A549 treated with CpdA at 1 μM for 4 hours (cell line): ENCODE measurements at places on chromosomes 7 and 10. TPM values are rescaled to one million over a fixed set of nuclear protein-coding genes. Genes with fewer than 3 reads are reported as not detected.

C7orf33 gene
- not detected in 5 replicates for total RNA-seq

MYO3A gene
- total RNA-seq, result not detected in 5 replicates

DENND10 gene
- 46.9 to 67.2 TPM (median 55.9 TPM) in 5 replicates for total RNA-seq

SYT15 gene
- 2.2 to 2.8 TPM (median 2.6 TPM) in 5 replicates for total RNA-seq

GPR141 gene
- total RNA-seq, result not detected in 5 replicates

ANKRD2 gene
- 2.5 to 4.8 TPM (median 4.0 TPM) in 5 replicates for total RNA-seq

TAS2R5 gene
- total RNA-seq, result 0.40 to 0.59 TPM (median 0.54 TPM) in 5 replicates

NYAP1 gene
- 0.77 to 1.3 TPM (median 1.2 TPM) in 5 replicates for total RNA-seq

NODAL gene
- total RNA-seq, result not detected in 5 replicates

SPDYE1 gene
- total RNA-seq, result not detected in 5 replicates

C10orf67 gene
- 0.05 to 0.22 TPM (median 0.10 TPM) in 3 of 5 replicates, not detected in the others for total RNA-seq

CBLL1 gene
- 28.9 to 61.1 TPM (median 31.0 TPM) in 5 replicates for total RNA-seq

PLEKHS1 gene
- total RNA-seq, result 0.02 to 0.13 TPM (median 0.07 TPM) in 4 of 5 replicates, not detected in the other

VWDE gene
- 0.31 to 0.84 TPM (median 0.48 TPM) in 5 replicates for total RNA-seq

SLK gene
- total RNA-seq, result 24.0 to 39.6 TPM (median 28.0 TPM) in 5 replicates

SFRP4 gene
- 2.8 to 4.8 TPM (median 3.6 TPM) in 5 replicates for total RNA-seq

ACHE gene
- total RNA-seq, result 1.1 to 2.2 TPM (median 2.0 TPM) in 5 replicates

DRGX gene
- total RNA-seq, result not detected in 5 replicates

ABCA13 gene
- total RNA-seq, result 0.05 to 0.13 TPM (median 0.05 TPM) in 4 of 5 replicates, not detected in the other

FKBP6 gene
- total RNA-seq, result not detected in 5 replicates

TMEM273 gene
- total RNA-seq, result not detected in 5 replicates

GNGT1 gene
- 0.11 TPM in 1 of 5 replicates, not detected in the others for total RNA-seq

CHCHD3 gene
- total RNA-seq, result 82.9 to 92.6 TPM (median 84.7 TPM) in 5 replicates

CFAP46 gene
- total RNA-seq, result 1.0 to 1.5 TPM (median 1.3 TPM) in 5 replicates

GJD4 gene
- total RNA-seq, result 0.09 TPM in 1 of 5 replicates, not detected in the others

EDRF1 gene
- 16.4 to 18.9 TPM (median 16.7 TPM) in 5 replicates for total RNA-seq

NME8 gene
- total RNA-seq, result not detected in 5 replicates

NUDT13 gene
- total RNA-seq, result 2.2 to 5.4 TPM (median 2.9 TPM) in 5 replicates

HOXA13 gene
- 1.3 to 2.2 TPM (median 1.9 TPM) in 5 replicates for total RNA-seq

INMT gene
- total RNA-seq, result not detected in 5 replicates

HABP2 gene
- 0.04 to 0.20 TPM (median 0.08 TPM) in 4 of 5 replicates, not detected in the other for total RNA-seq

UMAD1 gene
- total RNA-seq, result 10.3 to 12.0 TPM (median 11.7 TPM) in 5 replicates
